K562 (cell line): ENCODE measurements at places on chromosomes 2 and 18. TPM values are rescaled to one million over a fixed set of nuclear protein-coding genes. Genes with fewer than 3 reads are reported as not detected.

- H3K27me3 ChIP-seq = peaks cover 30% of the 10 kb centered on the region
- no peak for DNase-seq
- H3K4me1 ChIP-seq = no peaks in the 10 kb centered on the region
Observed at GRCh38 chr2:173791502-173791901, 173.7 kb downstream of the SP3 start.

The NYAP2 gene
- total RNA-seq = 0.04 TPM in 2 replicates

DNA sequence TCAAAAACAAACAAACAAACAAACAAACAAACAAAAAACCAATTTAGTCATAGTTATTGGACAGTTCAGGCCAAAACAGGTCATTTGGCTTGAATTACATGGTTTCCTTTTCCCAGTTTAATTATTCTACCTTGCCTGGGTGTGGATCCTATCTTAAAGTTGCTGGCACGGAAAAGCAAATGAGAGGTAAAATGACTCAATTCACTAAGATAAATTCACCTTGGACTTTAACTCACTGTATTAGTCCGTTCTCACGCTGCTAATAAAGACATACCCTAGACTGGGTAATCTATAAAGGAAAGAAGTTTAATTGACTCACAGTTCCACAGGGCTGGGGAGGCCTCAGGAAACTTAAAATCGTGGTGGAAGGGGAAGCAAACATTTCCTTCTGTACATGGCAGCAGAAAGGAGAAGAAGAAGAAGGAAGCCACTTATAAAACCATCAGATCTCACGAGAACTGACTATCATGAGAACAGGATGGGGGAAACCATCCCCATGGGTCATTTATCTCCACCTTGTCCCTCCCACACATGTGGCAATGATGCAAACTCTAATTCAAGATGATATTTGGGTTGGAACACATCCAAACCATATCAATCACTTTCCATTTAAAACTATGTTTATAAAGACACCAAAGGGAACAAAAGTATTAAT lies 22.5 kb upstream of the TRAPPC8 start:
- H3K4me3 ChIP-seq = no peak overlapping the region
- H3K27ac ChIP-seq = no peak overlapping the region
- H3K4me1 ChIP-seq = no peaks in the 10 kb centered on the region
- H3K27me3 ChIP-seq = peaks cover 6% of the 10 kb centered on the region; the same call in 1 of the 3 replicates

- no peak overlapping the region for H3K4me3 ChIP-seq
- no peak for DNase-seq
- no peaks in the 10 kb centered on the region for H3K27me3 ChIP-seq
- peaks cover 5% of the 10 kb centered on the region; the same call in 2 of the 3 replicates for H3K4me1 ChIP-seq
Observed at GRCh38 chr2:111981666-111982065, 73.4 kb upstream of the TMEM87B start.

GRCh38 chr2:133062931-133063665 lies 393.1 kb upstream of the LYPD1 start:
- no peaks in the 10 kb centered on the region for H3K4me1 ChIP-seq
- no peaks in the 10 kb centered on the region for H3K36me3 ChIP-seq
- no peak overlapping the region for H3K4me3 ChIP-seq
- no peak overlapping the region for H3K27ac ChIP-seq

GRCh38 chr2:152354909-152355308 lies 19.9 kb downstream of the FMNL2 start:
- H3K4me1 ChIP-seq = no peaks in the 10 kb centered on the region
- no peaks in the 10 kb centered on the region for H3K36me3 ChIP-seq
- DNase-seq = no peak
- H3K4me3 ChIP-seq = no peak overlapping the region

- no peak overlapping the region for H3K27ac ChIP-seq
- no peaks in the 10 kb centered on the region; the same call in 2 of the 3 replicates for H3K27me3 ChIP-seq
- H3K4me3 ChIP-seq = no peak overlapping the region
- no peak for DNase-seq
Observed at GRCh38 chr18:1848716-1849115, 722.6 kb downstream of the METTL4 start.

- no peaks in the 10 kb centered on the region for H3K27me3 ChIP-seq
- H3K4me3 ChIP-seq = no peak overlapping the region
- H3K36me3 ChIP-seq = no peaks in the 10 kb centered on the region
- H3K4me1 ChIP-seq = no peaks in the 10 kb centered on the region
Observed at GRCh38 chr2:225270861-225271260, 128.6 kb upstream of the NYAP2 start.

The C2orf66 gene
- total RNA-seq = not detected in 2 replicates

The MYCN gene
- not detected in 2 replicates for total RNA-seq

- no peak for DNase-seq
- peaks cover 2% of the 10 kb centered on the region; the same call in 1 of the 3 replicates for H3K27me3 ChIP-seq
- H3K4me3 ChIP-seq = no peak overlapping the region
- no peak overlapping the region for H3K27ac ChIP-seq
- no peaks in the 10 kb centered on the region for H3K36me3 ChIP-seq
- H3K4me1 ChIP-seq = no peaks in the 10 kb centered on the region
Observed at GRCh38 chr18:36309436-36310391, 12.2 kb downstream of the FHOD3 start.
